Type B pancreatic cell (in vitro differentiated cells): ENCODE measurements at places on chromosomes 12 and 14.

GRCh38 chr12:1217191-1217949, 226.3 kb downstream of the ERC1 start:
- no peak overlapping the region for H3K27ac ChIP-seq
- no peak for DNase-seq
- no peak overlapping the region for H3K4me3 ChIP-seq
- H3K4me1 ChIP-seq, result no peaks in the 10 kb centered on the region
- peaks cover 9% of the 10 kb centered on the region for H3K36me3 ChIP-seq

GRCh38 chr14:79438696-79439342, 772.5 kb downstream of the DIO2 start:
- no peak overlapping the region for H3K4me3 ChIP-seq
- no peak for DNase-seq
- no peaks in the 10 kb centered on the region for H3K27me3 ChIP-seq
- no peak overlapping the region for H3K27ac ChIP-seq

- H3K4me1 ChIP-seq, result peaks cover 37% of the 10 kb centered on the region
- H3K4me3 ChIP-seq, result peak overlapping the region; percentile 56
- no peak for DNase-seq
- H3K27ac ChIP-seq, result peak overlapping the region; percentile 83
- H3K27me3 ChIP-seq, result no peaks in the 10 kb centered on the region
These were observed 76.8 kb downstream of the SAMD4A start for GRCh38 chr14:54643696-54644176.

DNA sequence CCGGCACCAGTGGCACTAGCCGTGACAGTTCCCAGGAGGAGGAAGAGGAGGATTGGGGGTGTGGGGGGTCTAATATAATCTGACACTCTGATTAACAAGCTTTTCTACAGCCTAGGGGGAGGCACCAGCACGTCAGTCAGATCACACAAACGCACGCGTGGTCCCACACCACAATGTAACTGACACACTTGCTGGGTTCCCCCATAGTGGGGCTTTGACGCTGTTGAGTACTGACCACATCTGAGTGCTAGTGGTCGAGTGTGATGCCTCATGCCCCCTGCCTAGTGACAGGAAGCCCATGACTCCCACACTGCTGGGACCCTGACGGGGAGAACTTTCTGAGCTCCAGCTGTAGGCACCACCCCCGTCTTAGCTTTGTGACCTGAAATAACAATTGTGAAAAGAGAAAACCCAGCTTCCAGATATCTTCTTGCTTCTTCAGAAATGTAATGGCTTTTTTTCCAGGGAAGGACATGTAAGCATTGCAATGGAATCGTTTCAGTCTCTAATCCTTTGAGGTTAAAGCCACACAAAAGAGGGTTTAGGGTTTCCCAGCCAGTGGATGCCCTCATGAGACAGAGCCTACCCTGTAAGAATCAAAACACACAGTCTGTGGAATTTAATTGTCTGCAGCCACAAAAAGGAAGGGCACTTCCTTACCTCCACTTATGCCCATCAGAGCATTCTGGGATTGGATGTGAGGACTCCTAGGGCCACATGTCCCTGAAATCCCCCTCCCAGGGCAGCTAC, 183.9 kb downstream of the PIWIL1 start:
- H3K4me1 ChIP-seq, result no peaks in the 10 kb centered on the region
- DNase-seq, result no peak
- H3K36me3 ChIP-seq, result no peaks in the 10 kb centered on the region
- no peak overlapping the region for H3K4me3 ChIP-seq

DNA sequence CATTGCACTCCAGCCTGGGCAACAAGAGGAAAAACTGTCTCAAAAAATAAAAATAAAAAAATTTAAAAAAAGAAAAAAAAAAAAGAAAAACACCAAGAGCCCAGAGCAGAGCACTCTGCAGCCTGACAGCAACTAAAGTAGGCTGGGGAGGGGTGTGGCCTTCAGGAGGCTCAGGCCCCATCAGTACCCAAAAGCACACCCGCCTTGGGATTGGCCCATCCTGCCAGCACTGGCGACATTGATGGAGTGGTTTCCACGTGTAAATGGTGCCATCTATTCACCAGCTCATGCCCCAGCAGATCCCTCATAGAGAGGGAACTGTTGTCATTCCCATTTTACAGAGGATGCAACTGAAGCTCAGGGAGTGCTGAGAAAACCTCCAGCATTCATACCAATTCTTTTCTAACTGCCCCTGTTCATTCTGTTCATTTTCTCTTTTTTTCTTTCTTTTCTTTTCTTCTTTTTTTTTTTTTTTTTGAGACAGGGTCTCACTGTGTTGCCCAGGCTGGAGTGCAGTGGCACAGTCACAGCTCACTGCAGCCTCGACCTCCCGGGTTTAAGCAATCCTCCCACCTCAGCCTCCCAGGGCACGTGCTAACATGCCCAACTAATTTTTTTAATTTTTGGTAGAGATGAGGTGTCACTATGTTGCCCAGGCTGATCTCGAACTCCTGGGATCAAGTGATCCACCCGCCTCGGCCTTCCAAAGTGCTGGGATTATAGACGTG, 89.3 kb downstream of the IRF2BPL start:
- H3K4me1 ChIP-seq, result peaks cover 41% of the 10 kb centered on the region
- no peak overlapping the region for H3K4me3 ChIP-seq
- DNase-seq, result no peak

GRCh38 chr12:120798696-120799095, 73.1 kb downstream of the ACADS start:
- H3K4me1 ChIP-seq, result peaks cover 13% of the 10 kb centered on the region
- peaks cover 31% of the 10 kb centered on the region for H3K36me3 ChIP-seq
- H3K27ac ChIP-seq, result no peak overlapping the region
- no peaks in the 10 kb centered on the region for H3K27me3 ChIP-seq

- H3K36me3 ChIP-seq, result no peaks in the 10 kb centered on the region
- peaks cover 5% of the 10 kb centered on the region for H3K4me1 ChIP-seq
- H3K27me3 ChIP-seq, result no peaks in the 10 kb centered on the region
- no peak for DNase-seq
- no peak overlapping the region for H3K27ac ChIP-seq
These were observed 6.4 kb upstream of the CCDC60 start for GRCh38 chr12:119328111-119328510.

DNA sequence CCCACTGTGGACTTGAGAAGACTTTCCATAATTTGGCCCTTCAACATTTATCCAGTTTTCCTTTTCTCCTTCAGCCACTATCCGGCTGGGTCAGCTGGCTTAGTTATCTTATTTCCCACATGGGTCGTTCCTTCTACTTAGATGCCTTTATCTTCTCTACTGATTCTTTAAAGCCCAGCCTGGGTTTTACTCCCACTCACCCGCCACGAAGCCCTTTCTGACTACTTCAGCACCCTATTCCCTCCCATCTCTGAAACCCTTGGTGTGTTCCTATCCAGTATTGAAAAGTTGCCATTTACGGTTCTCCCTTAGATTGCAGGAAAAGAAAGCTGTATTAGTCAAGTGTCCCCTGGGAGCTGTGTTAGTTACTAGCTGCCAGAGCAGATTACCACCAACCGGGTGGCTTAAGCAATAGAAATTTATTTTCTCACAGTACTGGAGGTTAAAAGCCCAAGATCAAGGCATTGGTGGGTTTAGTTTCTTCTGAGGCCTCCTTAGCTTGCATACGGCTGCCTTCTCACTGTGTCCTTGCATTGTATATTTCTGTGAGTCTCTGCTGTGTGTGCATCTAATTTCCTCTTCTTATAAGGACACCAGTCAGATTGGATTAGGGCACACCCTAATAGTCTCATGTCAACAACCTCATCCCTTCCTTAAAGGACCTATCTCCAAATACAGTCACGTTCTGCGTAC, 105.5 kb downstream of the GPATCH2L start:
- peaks cover 10% of the 10 kb centered on the region for H3K27me3 ChIP-seq
- no peak overlapping the region for H3K4me3 ChIP-seq
- H3K27ac ChIP-seq, result no peak overlapping the region
- no peak for DNase-seq

GRCh38 chr12:57769594-57769993, 2.3 kb downstream of the METTL1 start:
- H3K27ac ChIP-seq, result peak overlapping the region; percentile 19
- peaks cover 19% of the 10 kb centered on the region for H3K36me3 ChIP-seq
- peaks cover 26% of the 10 kb centered on the region for H3K4me1 ChIP-seq
- H3K4me3 ChIP-seq, result peak overlapping the region; percentile 71
- H3K27me3 ChIP-seq, result peaks cover 39% of the 10 kb centered on the region

DNA sequence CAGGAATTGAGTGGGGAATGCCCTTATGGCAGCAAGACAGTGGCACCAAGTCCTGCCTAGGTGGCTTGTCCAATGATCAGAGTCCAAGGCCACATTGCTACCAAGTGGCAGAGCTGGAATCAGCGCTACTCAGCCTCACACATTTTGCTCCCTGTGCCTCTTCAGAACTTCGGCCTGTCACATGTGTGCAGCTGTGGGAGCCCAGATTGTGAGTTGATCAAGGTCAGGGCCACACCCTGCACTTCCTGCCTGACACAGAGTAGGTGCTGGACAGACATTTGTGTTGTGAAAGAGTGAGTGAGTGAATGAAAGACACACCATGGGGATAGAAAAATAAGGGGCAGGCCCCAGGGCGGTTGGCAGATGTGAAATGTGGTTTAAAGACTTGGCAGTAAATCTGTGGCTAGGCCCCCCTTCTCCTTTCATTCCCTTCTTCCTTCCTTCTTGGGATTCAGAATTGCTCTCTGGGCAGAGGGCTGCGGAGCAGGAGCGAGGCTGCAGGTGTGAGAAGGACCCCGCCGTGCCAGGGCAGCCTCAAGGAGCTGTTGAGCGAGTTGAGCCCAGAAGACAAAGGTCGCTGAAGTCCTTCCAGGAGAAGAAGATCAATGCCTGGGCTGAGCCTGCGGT, 83.5 kb downstream of the SLC25A47 start:
- no peak overlapping the region for H3K27ac ChIP-seq
- no peaks in the 10 kb centered on the region for H3K27me3 ChIP-seq
- H3K4me1 ChIP-seq, result peaks cover 56% of the 10 kb centered on the region
- peaks cover 3% of the 10 kb centered on the region for H3K36me3 ChIP-seq

GRCh38 chr12:59372956-59373355, 222.9 kb upstream of the SLC16A7 start:
- no peak for DNase-seq
- H3K4me3 ChIP-seq, result no peak overlapping the region
- H3K4me1 ChIP-seq, result no peaks in the 10 kb centered on the region

- peaks cover 31% of the 10 kb centered on the region for H3K4me1 ChIP-seq
- DNase-seq, result no peak
- peak overlapping the region; percentile 71 for H3K27ac ChIP-seq
- no peak overlapping the region for H3K4me3 ChIP-seq
- H3K36me3 ChIP-seq, result no peaks in the 10 kb centered on the region
These were observed 120.4 kb downstream of the CALM1 start for GRCh38 chr14:90517076-90517841.

DNA sequence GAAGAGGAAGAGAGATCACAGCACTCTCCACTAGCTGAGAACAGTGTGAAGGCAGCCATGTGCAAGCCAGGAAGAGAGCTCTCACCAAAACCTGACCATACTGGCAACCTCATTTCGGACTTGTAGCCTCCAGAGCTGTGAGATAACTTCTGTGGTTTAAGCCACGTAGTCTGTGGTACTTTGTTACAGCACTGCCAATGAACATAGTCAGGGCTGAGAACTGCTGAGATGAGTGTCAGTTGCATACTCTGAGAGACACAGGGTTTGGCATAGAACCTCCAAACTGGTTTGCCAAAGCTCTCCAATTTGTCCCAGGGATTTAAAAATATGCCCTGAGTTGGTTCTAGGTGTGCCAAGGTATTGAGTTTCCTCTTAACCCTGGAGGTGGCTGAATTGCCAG, 218.6 kb downstream of the ATP23 start:
- H3K4me3 ChIP-seq, result no peak overlapping the region

- H3K27ac ChIP-seq, result peak within 1 kb of the TSS; percentile 73
- peaks cover 30% of the 10 kb centered on the region for H3K4me1 ChIP-seq
- H3K4me3 ChIP-seq, result peak within 1 kb of the TSS; percentile 88
These were observed at the start of gene RIMBP2 for GRCh38 chr12:130715998-130716968. RIMBP2 (minus strand) TSS chr12:130716299; CDS start chr12:130479013, 237,286 bp downstream.

DNA sequence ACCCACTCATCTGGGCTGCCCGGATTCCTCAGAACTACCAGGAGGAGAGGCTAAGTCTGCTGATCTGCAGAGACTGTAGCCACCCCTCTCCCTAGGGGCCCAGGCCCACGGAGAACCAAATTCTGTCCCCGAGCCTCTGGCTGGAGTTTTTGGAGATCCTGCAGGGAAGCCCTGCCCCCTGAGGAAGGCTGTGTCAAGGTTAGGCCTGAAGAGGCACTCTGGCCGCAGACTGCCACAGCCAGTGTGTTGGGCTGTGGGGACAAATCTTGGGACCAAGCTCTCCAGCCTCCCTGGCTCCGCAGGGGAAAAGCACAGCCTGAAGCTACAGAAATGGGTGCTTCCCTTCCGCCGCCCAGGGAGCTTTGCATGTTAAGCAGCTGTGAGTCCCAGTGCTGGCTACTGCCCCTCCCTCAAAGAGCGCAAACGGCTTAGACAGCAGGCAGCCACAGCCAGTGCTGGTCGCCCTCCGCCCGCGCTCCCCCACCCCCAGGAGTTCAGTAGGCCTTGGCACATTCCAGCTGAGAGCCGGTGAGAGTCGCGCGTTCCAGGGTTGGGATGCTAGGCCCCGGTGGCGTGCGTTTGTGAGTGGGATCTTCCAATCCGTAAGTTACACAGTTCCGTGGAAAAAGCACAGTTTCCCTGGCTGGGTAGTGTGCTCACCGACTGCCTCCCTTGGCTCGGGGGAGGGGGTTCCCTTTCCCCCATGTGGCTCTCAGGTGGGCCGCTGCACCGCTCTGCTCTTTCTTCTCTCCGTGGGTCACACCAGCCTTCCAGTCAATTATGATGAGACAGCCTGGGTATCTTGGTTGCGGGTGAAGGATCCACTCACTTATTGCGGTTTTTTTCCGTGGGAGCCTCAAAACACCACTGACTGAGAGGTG, 13.2 kb downstream of the CLEC4E start:
- H3K4me1 ChIP-seq, result no peaks in the 10 kb centered on the region
- H3K27ac ChIP-seq, result no peak overlapping the region
- H3K27me3 ChIP-seq, result peaks cover 18% of the 10 kb centered on the region

DNA sequence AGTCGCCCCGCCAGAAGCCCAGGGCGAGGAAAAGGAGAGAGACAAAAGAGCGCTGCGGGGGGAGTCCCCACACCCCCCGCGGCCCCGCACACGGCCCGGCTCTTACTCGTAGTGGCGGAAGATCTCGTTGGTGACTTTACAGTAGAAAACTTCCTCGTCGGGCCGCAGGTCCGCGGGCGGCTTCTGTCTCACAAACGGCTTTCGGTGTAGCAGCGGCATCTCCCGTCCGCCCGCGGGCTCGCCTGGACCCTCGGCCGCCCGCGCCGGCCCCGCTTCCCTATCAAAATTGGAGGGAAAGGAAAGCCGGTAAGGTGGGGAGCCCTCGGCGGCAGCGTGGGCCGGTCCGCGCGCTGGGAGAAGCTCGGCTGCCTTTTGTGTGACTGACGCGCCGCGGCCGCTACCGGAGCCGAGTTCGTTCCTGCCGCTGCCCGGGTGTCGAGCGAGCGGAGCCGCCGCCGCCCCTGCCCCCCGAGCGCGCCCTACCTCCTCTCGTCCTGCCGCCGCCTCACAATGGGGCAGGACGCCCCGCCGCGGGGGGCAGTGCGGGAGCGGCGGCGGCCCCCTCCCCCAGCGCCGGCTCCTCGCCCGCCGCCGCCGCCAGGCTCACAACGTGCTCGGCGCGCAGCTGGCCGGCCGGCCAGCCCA, 652 bp downstream of the BAZ1A start:
- peak; percentile 75 for DNase-seq
- H3K36me3 ChIP-seq, result peaks cover 4% of the 10 kb centered on the region
- peaks cover 17% of the 10 kb centered on the region for H3K4me1 ChIP-seq
- H3K27me3 ChIP-seq, result no peaks in the 10 kb centered on the region
- peak overlapping the region; percentile 99 for H3K4me3 ChIP-seq
